Fibroblast of skin of right biceps (primary cell): ENCODE measurements at places on chromosomes 11 and 22.

DNA sequence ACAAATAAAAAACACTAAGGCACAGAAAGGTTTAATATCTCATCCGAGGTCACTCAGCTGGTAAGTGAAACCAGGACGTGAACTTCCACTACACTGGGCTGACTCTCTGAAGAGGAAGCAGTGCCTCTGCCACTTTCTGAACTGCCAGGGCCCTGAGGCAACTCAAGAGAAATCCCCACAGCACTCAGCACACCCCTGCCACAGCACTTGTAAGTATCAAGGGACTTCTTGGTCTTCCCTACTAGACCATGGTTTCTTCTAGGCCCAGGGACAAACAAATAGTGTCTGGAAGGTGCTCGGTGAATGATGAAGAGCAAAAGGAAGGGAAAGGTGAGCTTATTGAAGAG lies 49.7 kb downstream of the RPL27A start:
- DNase-seq = no peak

DNA sequence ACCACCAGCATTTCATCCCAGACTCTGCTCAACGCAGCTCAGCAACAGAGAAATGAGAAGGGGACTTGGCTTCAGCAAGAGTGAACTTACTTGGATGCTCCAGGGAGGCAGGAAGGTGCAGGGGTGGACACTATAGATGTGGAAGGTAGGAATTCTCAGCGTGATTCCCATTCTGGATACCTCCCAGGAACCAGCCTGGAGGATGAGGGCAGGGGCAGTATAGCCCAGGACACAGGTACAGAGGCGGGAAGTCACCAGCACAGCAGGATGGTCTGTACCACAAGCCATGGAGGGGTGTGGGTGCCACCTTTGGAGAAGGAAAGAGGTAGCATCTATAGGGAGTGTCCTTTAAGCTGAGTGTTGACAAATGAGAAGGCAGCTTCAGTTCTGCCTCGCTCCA lies 1275.2 kb downstream of the TBC1D22A start:
- no peak for DNase-seq

GRCh38 chr11:99015634-99016454 lies 4.9 kb upstream of the CNTN5 start:
- peak; percentile 32 for DNase-seq

- DNase-seq = no peak
Measured at GRCh38 chr11:115761348-115761747, 257.1 kb upstream of the CADM1 start.

DNA sequence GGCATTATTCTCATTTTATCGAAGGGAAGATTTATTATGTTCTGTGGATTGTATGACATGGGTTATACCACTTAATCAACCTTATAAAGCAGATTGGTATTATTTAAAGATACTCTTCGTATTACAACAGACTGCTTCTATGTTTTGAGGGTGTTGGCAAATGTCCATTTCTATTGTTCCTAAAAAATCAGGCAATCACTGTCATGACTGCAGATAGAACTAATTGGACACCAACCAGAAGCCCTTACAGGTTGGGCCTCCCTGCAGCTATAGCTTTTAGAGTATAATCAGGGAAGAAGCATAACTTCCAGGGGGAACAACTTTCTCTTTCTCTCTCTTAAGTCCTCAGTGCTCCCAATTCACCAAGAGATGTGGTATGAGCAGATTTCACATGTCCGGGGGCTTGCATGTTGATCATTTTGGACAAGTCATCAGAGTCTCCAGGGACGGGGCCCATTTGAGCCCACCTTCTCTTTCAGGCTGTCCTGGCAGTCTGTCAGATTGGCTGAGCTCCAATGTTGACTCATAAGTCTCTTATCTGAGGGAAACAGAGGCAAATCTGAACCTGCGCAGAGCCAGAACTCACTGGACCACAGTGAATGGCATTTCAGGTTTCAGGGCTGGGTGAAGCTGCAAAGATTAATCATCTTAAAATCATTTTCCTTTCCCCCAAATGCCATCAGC lies 264.0 kb upstream of the CCDC90B start:
- no peak for DNase-seq

GRCh38 chr11:62004473-62004872 lies 37.0 kb upstream of the FTH1 start:
- peak; percentile 62 for DNase-seq

DNA sequence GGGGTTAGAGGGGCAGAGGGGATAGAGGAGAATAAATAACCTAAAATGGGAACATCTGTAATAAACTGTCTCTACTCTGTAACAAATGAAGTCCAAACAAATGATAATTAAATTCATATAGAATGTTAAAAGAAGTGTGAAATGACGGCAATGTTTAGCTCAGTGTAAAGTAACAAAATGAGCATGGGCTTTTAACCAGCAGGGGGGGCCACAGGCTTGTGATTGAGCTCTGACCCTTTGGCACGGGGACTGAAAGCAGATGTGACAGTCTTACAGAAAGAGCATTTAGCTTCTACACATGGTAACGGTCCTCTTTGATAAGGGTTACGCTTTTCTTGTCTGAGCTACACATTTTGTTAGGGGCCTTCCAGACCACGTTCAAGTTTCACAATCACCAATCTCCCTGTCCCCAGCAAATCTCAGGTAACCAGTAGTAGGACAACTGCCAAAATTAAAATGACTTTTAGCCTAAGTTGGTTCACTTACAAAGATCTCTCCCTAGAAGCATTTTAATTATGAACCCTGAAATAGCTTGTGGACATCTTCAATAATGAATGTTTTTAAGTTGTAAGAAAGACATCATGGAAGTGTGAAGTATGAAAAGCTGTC lies 262.5 kb downstream of the DCDC1 start:
- DNase-seq = peak; percentile 20

DNA sequence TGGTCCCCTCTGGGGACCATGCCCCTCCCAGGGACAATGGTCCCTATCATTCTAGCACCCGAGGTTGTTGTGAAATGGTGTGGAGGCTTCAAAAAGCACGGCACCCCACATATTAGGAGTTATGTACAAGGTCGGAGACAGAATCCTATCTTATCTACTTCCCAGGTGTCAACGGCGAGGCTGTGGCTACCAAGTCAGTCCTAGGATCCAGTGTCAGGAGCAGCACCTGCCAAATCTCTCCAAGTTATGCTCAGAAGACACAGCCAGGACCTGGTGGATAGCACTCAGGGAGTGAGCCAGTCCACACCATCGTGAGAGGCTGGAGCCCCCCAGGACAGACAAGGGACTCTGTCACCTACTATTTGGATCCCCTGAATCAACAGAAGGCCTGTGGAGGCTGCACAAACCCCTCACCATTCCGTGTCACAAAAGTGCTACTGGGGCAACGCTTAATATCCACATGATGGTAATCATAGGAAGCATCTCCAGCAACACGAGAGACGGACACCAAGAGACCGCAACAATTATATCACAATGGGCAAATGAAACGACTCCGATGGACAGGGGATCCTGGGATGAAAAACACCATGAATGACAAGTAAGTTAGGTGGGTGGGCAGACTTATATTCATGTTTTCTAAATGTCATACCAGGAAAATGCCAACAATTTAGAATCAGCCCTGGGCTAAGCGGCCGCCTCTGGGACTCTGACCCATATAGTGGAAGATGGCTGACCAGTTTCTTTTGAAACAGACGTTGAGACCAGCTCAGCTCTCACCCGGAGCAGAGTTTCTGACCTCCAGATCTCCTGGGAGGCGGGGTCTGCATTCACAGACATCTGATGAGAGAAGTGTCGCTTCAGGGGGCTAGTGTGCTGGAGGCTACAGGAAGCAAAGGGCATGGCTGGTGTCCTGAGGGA lies 108.4 kb downstream of the MED15 start:
- no peak for DNase-seq

DNA sequence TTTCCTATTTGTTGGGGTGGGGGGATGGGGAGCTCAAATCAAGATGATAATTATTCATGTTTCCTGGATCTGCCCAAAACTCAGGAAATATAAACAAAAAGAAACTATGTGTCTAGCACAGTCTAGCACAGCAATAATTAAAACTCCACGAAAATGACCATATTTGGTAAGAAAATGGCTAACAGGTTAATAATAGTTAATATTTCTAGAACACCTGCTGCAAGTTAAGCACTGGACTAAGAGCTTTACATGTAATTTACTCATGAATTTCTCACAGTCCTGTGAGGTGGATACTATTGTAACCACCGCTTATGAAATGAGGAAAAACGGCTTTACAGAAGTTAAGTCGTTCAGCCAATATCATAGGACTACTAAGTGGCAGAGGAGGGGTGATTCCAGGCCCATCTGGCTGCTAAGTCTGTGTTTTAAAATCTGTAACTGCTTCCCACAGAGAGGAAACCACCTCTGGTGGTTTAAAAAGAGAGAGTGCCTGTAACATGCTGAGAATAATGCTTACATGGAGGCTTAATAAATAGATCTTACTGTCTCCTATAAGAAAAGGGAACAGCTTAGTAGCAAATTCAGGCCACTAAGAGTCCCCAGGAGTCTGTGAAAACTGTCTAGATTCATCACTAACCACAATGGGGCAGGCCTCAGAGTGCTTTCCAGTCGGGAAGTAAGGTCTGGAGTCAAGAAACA lies 11.0 kb upstream of the AMOTL1 start:
- no peak for DNase-seq

DNA sequence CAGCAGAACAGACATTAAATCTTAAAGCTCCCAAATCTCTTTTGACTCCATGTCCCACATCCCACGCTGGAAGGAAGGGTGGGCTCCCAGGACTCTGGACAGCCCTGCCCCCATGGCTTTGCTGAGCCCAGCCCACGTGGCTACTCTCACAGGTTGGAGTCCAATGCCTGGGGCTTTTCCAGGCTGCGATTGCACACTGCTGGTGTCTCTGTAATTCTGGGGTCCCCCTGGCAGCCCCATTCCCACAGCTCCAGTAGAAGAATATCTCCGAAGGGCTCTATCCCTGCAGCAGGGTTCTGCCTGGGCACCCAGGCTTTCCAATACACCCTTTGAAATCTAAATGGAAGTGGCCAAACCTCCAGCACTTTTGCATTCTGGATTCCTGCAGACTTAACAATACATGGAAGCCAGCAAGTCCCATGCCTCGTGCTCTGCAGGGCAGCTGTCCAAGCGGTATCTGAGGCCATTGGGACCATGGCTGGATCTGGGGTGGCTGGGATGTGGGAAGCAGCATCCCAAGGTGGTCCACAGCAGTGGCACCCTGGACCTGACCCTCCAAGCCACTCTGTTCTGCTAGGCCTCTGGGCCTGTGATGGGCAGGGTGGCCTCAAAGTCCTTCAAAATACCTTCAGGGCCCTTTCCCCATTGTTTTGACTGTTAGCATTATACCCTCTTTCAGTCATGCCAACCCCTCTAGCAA lies 47.9 kb upstream of the TH start:
- no peak for DNase-seq

DNA sequence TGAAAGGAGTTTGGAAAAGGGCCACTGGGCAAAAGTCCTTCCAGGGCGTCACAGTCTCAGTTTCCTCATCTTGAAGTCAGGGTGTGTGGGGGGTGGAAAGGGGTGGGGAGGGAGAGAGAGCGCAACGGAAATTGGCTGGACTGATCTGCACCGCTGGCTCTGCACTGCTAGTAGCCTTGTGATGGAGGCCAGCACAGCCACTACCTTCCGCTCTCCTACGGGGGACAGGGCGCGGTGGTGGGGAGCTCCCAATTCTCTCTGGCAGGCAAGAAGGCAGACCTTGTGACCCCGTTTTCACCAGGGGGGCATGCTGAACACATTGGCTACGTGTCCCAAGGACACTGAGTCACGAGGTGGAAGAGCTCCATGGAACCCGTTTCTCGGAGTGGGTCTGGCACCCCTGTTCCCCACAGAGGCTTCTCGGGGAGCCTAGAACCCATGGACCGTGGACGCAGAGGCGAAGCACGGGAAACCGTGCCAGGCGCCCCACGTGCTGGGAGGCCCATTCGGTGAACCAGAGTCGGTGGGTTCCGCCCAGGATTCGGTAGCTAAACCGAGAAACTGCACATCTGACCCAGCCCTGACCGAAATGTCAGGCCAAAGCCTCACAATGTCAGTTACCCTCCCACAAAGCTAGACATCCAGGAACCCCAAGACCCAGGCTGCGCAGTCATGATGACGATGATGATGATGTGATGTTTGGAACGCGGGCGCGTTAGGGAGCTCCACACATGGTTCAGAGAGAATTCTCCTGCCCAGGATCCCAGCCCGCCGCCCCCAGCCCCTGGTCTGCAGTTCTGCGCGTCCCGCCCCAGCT lies 28.3 kb upstream of the WNT11 start:
- DNase-seq = peak; percentile 53

DNA sequence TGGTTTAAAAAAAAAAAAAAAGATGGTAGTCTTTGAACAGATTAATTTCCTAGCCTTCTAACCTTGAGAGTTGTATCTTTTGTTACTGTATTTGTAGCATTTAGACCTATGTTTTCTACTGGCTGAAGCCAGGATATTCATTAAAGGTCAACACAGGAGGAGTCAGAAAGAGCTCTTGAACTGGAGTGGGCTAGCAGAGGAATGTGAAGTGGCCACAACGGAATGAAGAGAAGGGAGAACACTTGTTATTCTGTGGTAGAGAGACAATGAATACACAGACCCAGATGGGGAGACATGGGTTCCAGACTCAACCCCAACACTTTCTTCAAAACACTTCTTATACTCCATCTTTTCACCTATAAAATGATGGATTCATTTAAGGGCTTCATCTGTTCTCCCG lies 88.1 kb downstream of the RELT start:
- peak; percentile 11 for DNase-seq

GRCh38 chr11:33515347-33515746 lies 185.3 kb downstream of the C11orf91 start:
- DNase-seq = peak; percentile 58

DNA sequence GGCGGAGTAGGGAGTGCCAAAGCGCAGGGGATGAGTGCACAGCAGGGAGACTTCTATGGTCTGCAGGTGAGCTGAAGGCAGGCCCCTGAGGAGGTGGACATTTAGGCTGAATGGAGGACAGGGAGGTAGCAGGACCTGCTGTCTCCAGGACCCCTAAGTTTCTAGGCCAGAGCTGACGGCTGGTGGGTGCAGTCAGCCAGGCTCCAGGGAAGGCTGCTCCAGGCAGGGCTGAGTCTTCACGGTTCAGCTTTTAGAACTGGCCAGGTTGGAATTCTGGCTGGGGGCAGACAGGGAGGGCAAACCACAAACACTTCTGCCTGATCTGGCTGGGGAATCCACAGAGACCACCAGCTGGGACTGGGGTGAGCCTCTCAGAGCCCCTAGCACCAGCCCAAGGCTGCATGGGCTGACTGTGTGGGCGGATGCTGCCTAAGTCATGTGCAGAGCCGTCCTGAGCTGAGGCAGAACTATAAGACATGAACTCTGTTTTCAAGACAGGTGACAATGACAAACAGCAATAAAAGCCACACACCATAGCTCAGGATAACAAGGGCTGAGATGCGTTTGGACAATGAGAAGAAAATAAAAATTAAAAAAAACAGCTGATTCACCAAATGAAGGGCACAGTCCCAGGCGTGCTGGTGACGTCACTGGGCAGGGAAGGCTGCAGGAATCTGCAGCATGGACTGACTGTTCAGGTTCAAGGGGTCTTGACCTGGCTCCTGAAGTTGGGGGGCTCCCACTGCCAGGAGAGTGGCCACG lies 10.4 kb upstream of the MALAT1 start:
- DNase-seq = peak; percentile 62

- DNase-seq = peak; percentile 61
Measured at GRCh38 chr11:118633979-118634378, 26.6 kb downstream of the PHLDB1 start.
